ENCODE measurements at places on chromosomes 16 and 17.
A peak's percentile ranks its signal among the peaks of the same experiment; 100 is the strongest.

GRCh38 chr16:89111263-89111662 lies 17.6 kb downstream of the ACSF3 start:
- H3K36me3 ChIP-seq = no peaks in the 10 kb centered on the region
- no peak for DNase-seq
- no peaks in the 10 kb centered on the region for H3K4me1 ChIP-seq
- H3K4me3 ChIP-seq = no peak overlapping the region
- H3K27ac ChIP-seq = no peak overlapping the region

DNA sequence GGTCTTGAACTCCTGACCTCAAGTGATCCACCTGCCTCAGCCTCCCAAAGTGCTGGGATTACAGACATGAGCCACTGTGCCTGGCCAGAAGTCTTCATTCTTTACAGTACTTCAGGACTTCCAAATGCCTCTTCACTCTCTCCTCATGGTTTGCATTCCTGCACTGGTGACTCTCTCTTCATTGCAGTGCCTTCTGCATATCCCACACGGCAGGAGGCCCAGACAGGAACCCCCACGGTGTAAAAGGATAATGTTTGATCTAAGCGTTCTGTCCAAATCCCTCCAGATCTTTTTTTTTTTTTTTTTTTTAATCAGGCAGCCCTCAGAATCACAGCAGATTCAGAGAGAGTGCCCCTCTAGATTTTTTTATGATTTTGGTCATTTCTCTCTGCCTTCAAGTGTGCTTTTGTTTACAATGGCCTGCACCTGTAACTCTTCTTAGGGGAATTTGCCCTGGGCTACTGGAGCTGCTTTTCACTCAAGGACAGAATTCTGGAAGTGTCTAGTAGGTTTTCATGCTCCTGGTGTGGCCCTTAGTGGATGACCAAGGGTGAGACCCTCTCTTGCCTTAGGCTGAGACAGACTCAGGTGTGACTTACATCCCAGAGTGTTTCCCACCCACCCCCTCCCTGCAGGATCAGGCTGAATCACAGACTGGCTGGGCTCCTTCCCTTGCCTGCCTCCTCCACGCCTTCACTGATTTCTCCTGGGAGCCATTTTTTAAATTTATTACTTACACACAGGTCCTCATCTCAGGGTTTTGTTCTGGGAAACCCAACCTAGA lies 19.8 kb upstream of the NF1 start:
- no peak overlapping the region for H3K4me3 ChIP-seq
- no peaks in the 10 kb centered on the region for H3K27me3 ChIP-seq
- no peak overlapping the region for H3K27ac ChIP-seq

DNA sequence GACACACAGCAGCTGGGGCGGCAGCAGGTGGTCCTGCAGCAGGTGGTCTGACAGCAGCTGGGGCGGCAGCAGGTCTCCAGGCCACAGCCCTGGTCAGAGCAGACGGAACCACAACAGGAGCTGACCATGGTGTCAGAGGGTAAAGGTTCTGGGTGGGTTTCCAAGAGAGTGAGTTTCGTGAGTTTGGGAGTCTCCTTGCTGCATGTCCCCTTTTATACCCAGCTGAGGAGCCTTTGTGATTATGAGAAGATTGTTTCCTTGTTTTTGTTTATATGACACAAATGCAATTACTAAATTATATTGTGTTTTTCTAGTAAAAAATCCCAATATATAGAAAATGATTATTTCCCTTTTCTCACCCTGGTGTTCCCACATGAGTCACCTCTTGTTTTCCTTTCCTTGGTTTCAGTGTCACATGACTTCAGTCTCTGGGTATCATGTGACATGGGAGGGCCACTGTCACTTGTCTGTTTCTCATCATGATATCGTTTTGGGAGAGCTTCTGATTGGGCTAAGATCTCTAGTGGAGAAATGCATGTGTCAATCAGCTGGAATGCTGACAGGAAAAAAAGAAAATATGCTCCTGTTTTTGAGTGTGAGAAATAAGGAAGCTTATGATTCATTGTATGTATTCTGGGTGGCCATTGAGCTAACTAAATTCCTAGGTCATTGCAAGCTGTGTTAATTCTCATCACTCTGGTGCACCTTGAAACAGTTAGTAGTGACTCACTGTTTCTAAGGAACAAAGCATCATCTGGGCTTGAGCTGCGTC lies at the start of gene KRTAP4-6:
TSS of gene KRTAP4-6 (minus strand) at position 185 of the 772 bp plus-strand sequence. CDS start at position 128, 57 bp downstream.
- no peaks in the 10 kb centered on the region for H3K4me1 ChIP-seq
- no peaks in the 10 kb centered on the region for H3K27me3 ChIP-seq
- no peaks in the 10 kb centered on the region for H3K36me3 ChIP-seq
- H3K4me3 ChIP-seq = no peak within 1 kb of the TSS

- no peak within 1 kb of the TSS for H3K27ac ChIP-seq
- H3K4me1 ChIP-seq = peaks cover 7% of the 10 kb centered on the region
- peaks cover 70% of the 10 kb centered on the region for H3K27me3 ChIP-seq
- H3K4me3 ChIP-seq = no peak within 1 kb of the TSS
- no peaks in the 10 kb centered on the region for H3K36me3 ChIP-seq
Measured at GRCh38 chr17:74935585-74936469, at the start of gene OTOP3. TSS of gene OTOP3 (plus strand) at chr17:74935898. CDS start at chr17:74935922, 24 bp downstream.

GRCh38 chr17:10579270-10579669 lies 29.8 kb upstream of the MYH2 start:
- no peaks in the 10 kb centered on the region for H3K27me3 ChIP-seq
- H3K4me1 ChIP-seq = no peaks in the 10 kb centered on the region
- H3K4me3 ChIP-seq = no peak overlapping the region
- no peak overlapping the region for H3K27ac ChIP-seq

- no peaks in the 10 kb centered on the region for H3K27me3 ChIP-seq
- H3K36me3 ChIP-seq = no peaks in the 10 kb centered on the region
- no peak overlapping the region for H3K27ac ChIP-seq
- peaks cover 8% of the 10 kb centered on the region for H3K4me1 ChIP-seq
- no peak overlapping the region for H3K4me3 ChIP-seq
Measured at GRCh38 chr17:81298991-81299738, 4.1 kb upstream of the SLC38A10 start.

GRCh38 chr16:13084331-13084730 lies 182.9 kb downstream of the SHISA9 start:
- no peaks in the 10 kb centered on the region for H3K36me3 ChIP-seq
- H3K27me3 ChIP-seq = no peaks in the 10 kb centered on the region
- H3K4me3 ChIP-seq = no peak overlapping the region
- H3K27ac ChIP-seq = peak overlapping the region; percentile 71
- H3K4me1 ChIP-seq = no peaks in the 10 kb centered on the region

GRCh38 chr17:41369713-41370112 lies at the start of gene KRT33B:
TSS of gene KRT33B (minus strand) at chr17:41369813. CDS start at chr17:41369750, 63 bp downstream.
- H3K27ac ChIP-seq = no peak within 1 kb of the TSS
- DNase-seq = no peak
- no peaks in the 10 kb centered on the region for H3K27me3 ChIP-seq
